NCI-H2081 treated with DMSO at 0.1 percent for 48 hours (cell line): ENCODE measurements at places on chromosomes 6 and 20.

GRCh38 chr20:33009214-33010132 lies 2.0 kb downstream of the BPIFB2 start:
- no peak for DNase-seq

- no peak for DNase-seq
These were observed 124.1 kb downstream of the FOXA2 start for GRCh38 chr20:22460231-22460630.

GRCh38 chr6:137783710-137784109 lies 83.3 kb upstream of the TNFAIP3 start:
- DNase-seq: no peak

- DNase-seq: no peak
These were observed 470.0 kb downstream of the NKAIN2 start for GRCh38 chr6:124273701-124274100.

DNA sequence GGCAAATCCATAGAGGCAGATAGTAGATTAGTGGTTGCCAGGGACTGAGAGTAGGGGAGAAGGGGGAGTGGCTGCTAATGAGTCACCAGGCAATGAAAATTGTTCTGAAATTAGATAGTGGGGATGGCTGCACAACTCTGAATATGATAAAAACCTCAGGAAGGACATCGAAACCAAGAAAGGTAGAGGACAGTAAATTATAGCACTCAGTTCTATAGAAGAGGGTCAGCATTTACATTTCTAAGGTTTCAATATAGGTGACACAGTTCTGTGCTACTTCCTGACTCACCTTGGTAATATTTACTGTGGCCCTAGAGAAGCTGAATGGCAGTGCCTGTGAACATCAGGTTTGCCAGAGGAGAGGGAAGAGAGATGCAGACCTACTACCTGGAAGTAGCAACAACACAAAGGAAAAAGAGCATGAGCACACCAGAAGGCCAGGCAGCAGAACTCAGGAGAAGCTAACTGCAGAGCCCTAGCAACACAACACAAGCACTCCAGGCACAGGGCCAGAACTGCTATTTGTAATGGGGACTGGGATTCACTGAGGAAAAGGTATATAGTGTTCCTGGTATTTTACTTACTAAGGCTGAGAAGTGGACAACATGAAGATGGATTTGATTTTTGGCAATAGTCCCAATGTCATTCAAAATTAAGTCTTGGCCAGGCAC lies 75.9 kb downstream of the PLCG1 start:
- DNase-seq: peak; percentile 11

- no peak for DNase-seq
These were observed 12.7 kb downstream of the TAF4 start for GRCh38 chr20:62052842-62053464.

GRCh38 chr6:17107863-17108262 lies 6.0 kb downstream of the STMND1 start:
- DNase-seq: no peak

- DNase-seq: no peak
These were observed 10.9 kb downstream of the SPATS1 start for GRCh38 chr6:44353336-44353735.

DNA sequence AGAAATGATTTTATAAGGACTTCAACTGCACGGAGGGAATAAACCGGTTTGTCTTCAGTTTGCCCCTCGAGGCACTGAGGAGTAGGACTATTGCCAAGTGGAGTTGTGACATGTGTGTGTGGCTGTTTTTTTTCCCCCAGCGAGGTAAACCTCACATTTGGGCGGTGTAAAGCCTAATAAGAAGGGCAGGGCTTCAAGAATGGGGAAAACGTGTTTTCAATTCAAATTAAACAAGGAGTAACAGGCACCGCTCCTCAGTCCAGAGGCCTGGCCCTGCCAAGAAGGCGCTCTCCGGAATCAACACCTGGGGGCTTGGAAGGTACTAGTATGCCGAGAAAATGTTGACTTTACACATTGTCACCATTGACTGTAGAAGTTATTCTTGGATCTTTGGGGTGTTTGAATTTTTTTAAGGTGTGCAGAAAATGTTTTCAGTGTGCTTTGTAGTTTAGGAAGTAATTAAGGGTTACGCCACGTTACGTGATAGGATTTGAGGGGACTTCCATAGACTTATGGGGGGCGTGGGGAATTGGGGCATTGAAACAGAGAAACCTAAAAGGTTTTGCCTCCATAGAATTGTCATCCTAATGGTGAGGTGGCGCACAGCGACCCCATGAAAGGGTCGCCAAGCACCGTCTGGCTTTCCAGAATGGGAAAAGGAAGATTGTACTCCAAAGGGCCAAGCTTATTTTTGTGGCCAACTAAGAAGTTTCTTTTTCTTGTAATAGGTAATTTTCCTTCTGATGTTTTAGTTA lies 791 bp downstream of the ADGRG6 start:
- DNase-seq: no peak

GRCh38 chr20:59007665-59008511 lies 834 bp upstream of the CTSZ start:
- DNase-seq: no peak

GRCh38 chr6:101539510-101540245 lies 146.2 kb downstream of the GRIK2 start:
- no peak for DNase-seq

- DNase-seq: no peak
These were observed 37.6 kb upstream of the CST7 start for GRCh38 chr20:24911461-24911860.

- DNase-seq: no peak
These were observed 68.5 kb downstream of the MRPL14 start for GRCh38 chr6:44058617-44059358.

GRCh38 chr6:32968093-32968866 lies at the start of gene BRD2:
Gene BRD2 (plus strand): TSS chr6:32968594. CDS start chr6:32972899, 4,305 bp downstream.
- peak; percentile 49 for DNase-seq

- no peak for DNase-seq
These were observed 125.0 kb upstream of the MLIP start for GRCh38 chr6:53986165-53986720.

- no peak for DNase-seq
These were observed 196.6 kb downstream of the UST start for GRCh38 chr6:148943451-148943850.
